Cardiac muscle cell (in vitro differentiated cells and primary cell): ENCODE measurements at places on chromosomes 13 and 19. TPM values are rescaled to one million over a fixed set of nuclear protein-coding genes. Genes with fewer than 3 reads are reported as not detected.

SPRED3 gene
- total RNA-seq = 1.8 and 2.6 TPM in 2 replicates

CYP2F1 gene
- total RNA-seq = not detected in 2 replicates

METTL21C gene
- not detected in 2 replicates for total RNA-seq

PRTN3 gene
- 0.60 TPM in 1 of 2 replicates, not detected in the other for total RNA-seq

CIC gene
- total RNA-seq = 55.5 and 62.9 TPM in 2 replicates

ATP1A3 gene
- total RNA-seq = 4.5 and 6.1 TPM in 2 replicates

CYP2S1 gene
- total RNA-seq = 1.7 and 1.8 TPM in 2 replicates

IL4I1 gene
- 0.63 TPM in 1 of 2 replicates, not detected in the other for total RNA-seq

GRCh38 chr19:48452289-48453190 lies 2.8 kb upstream of the KCNJ14 start:
- H3K4me1 ChIP-seq = no peaks in the 10 kb centered on the region
- H3K36me3 ChIP-seq = peaks cover 29% of the 10 kb centered on the region

GRCh38 chr19:43625918-43626579 lies 6.6 kb upstream of the ZNF428 start:
- H3K4me1 ChIP-seq = no peaks in the 10 kb centered on the region
- H3K27ac ChIP-seq = no peak overlapping the region
- H3K36me3 ChIP-seq = peaks cover 3% of the 10 kb centered on the region
- DNase-seq = peak; percentile 43
- H3K27me3 ChIP-seq = no peaks in the 10 kb centered on the region

- H3K36me3 ChIP-seq = no peaks in the 10 kb centered on the region
- no peak overlapping the region for H3K27ac ChIP-seq
- peaks cover 18% of the 10 kb centered on the region for H3K4me1 ChIP-seq
- no peaks in the 10 kb centered on the region for H3K27me3 ChIP-seq
- DNase-seq = no peak
- no peak overlapping the region for H3K4me3 ChIP-seq
Observed at GRCh38 chr13:110236431-110236830, 70.5 kb downstream of the COL4A1 start.

- no peaks in the 10 kb centered on the region for H3K36me3 ChIP-seq
- no peak for DNase-seq
- H3K27ac ChIP-seq = no peak overlapping the region
- H3K4me3 ChIP-seq = no peak overlapping the region
- no peaks in the 10 kb centered on the region for H3K4me1 ChIP-seq
- H3K27me3 ChIP-seq = no peaks in the 10 kb centered on the region
Observed at GRCh38 chr13:93698016-93698613, 471.5 kb downstream of the GPC6 start.

GRCh38 chr19:9166846-9167245 lies 11.9 kb upstream of the OR7D2 start:
- no peak overlapping the region for H3K4me3 ChIP-seq
- H3K36me3 ChIP-seq = peaks cover 14% of the 10 kb centered on the region
- no peak overlapping the region for H3K27ac ChIP-seq

- DNase-seq = no peak
- no peaks in the 10 kb centered on the region for H3K4me1 ChIP-seq
- H3K27me3 ChIP-seq = no peaks in the 10 kb centered on the region
- H3K27ac ChIP-seq = no peak overlapping the region
Observed at GRCh38 chr13:40706439-40706838, 40.0 kb upstream of the FOXO1 start.

DNA sequence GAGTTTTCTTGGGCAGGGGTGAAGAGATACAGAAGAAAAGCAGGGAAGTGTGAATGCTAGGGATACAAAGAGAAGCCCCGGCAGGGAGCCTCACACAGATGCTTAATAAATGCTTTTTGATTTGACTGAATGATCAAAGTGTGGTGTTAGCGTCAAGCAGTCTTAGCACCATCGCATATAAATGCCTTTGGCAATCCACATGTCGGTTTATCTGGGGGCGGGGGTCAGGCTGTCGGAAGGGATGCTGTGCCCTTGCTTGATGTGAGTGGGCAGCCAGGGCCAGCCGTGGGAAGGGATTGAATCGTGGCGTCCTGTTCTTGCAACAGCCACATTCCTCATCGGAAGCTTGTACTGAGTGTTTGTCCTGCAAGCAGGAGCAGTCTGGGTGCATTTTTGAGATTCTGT lies 173.1 kb downstream of the LACC1 start:
- DNase-seq = peak; percentile 39
- no peak overlapping the region for H3K4me3 ChIP-seq
- no peaks in the 10 kb centered on the region for H3K27me3 ChIP-seq
- peaks cover 22% of the 10 kb centered on the region for H3K4me1 ChIP-seq

GRCh38 chr19:15264061-15264932 lies 32.0 kb upstream of the EPHX3 start:
- H3K36me3 ChIP-seq = peaks cover 51% of the 10 kb centered on the region
- H3K27me3 ChIP-seq = no peaks in the 10 kb centered on the region
- H3K4me1 ChIP-seq = peaks cover 4% of the 10 kb centered on the region
- peak; percentile 86 for DNase-seq
- H3K27ac ChIP-seq = peak overlapping the region; percentile 54
